ENCODE measurements at places on chromosomes 7 and 10. TPM values are rescaled to one million over a fixed set of nuclear protein-coding genes. Genes with fewer than 3 reads are reported as not detected.

DNA sequence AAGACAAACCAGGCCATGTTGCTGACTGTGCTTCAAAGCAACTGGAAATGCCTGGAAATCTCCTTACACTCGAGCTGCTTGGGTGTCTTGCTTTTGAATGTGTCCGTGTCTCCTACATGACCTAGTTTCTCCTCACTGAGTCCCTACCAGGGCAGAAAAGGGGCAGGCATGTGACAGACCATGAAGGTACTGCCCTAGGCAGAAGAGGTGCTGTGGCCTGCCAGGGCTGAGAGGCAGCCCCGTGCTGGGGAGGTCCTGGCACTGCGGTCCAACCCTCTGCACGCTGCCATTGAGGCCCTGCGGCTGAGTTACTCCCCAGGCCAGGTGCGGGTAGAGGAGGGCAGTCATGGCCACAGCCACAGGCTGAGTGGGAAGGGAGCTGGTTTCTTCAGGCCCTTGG, 159.3 kb downstream of the LYZL1 start:
- no peak for DNase-seq

DNA sequence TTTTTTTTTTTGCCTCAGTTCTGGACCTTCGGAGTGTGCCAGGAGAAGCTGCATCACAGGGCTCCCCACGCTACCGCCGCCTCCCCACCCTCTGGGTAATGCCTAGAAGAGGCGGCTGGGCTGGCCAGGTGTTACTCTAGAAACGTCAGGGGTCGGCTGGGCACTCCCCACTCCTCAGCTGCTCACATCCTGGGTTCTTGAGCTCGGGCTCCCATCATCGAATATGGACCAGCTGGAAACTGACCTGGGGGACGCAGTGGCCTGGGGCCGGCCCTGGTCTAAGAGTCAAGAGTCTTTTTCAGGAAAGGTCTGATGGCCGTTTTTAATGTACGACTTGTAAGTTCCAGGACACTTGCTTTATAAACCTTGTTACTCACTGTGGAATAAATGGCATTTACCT, 326.5 kb downstream of the WDR37 start:
- no peak for DNase-seq

DNA sequence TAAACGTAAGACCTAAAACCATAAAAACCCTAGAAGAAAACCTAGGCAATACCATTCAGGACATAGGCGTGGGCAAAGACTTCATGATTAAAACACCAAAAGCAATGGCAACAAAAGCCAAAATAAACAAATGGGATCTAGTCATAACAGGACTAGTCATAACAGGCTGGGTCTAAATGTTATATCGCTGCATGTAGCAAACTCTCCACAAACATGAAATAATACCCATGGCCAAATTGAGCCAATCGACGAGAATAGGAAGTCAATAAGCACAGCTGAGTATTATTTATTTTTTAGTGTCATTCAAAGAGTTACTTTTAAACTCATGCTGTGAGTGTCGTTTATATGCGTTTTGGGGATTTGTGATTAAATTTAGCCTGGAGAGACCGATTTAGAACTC, 225.1 kb downstream of the TFEC start:
- peak; percentile 85 for DNase-seq

DNA sequence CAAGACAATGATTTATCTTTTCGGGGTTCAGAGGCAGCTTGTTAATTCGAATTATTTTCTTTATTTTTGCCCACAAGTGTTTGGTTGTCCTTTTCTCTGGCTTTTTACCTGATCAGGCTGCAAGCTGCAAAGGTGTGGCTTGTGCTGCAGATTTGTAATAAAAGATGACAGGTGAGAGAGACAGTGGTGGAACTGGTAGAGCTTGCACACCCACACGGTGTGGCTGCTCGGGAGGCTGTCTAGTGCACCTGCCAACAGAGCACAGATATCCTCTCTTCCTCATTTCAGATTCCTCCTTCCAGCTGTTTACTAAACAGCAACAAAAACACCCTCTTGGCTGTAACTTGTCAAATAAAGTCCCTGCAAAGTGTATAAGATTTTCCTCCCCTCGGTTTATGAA, 9.2 kb downstream of the GJD4 start:
- DNase-seq: no peak

DNA sequence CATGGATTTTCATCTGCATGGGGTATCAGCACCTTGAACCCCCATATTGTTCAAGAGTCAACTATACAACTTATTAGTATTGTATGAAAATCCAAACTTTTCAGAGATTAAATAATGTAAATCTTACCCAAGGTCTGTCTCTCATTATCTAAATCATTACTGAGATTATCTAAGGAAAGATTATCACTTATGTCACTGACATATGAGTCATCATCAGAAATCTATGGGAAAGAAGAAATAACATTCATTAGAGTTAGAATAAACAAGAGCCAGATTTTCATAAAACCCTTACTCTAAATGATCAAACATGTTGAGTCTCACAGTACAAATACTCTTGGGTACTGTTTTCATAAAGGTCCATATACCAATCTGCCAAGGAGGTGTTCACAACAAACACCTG, 83.3 kb upstream of the GSDME start:
- DNase-seq: no peak

DNA sequence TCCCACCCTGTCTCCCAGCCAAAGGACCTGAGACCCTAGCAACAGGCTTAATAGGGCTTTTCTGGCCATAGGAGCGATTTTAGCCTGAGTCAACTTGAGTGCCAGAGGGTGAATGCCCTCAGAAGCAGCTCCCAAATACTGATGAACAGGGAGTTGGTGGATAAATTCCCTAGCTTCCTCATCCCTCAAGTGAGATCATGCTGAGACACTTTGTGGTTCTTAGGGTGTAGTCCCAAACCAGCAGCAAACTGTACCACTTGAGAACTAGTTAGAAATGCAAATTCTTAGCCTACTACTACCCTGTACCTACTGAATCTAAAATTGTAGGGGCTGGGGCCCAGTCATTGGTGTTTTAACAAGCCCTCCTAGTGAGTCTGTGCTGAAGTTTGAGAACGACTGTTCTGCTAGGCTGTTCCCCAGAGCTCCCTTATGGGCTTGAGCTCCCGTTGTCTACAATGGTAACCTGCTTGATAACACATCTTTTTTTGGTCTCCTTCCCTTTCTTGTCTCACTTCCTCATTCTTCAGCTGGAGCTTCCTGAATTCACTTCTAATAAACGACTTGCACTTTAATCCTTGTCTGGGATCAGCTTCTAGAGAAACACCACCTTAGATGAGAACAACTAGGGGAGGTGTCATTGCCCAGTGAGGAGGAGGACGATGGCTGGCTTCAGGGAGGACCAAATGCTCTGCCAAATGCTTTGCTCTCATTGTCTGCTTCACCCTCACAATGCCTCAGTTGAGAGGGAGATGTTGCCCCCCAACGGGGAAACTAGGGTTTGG, 18.2 kb upstream of the CDH23 start:
- peak; percentile 19 for DNase-seq

- no peak for DNase-seq
These were observed 144.5 kb downstream of the PTPRN2 start for GRCh38 chr7:158443014-158443687.

DNA sequence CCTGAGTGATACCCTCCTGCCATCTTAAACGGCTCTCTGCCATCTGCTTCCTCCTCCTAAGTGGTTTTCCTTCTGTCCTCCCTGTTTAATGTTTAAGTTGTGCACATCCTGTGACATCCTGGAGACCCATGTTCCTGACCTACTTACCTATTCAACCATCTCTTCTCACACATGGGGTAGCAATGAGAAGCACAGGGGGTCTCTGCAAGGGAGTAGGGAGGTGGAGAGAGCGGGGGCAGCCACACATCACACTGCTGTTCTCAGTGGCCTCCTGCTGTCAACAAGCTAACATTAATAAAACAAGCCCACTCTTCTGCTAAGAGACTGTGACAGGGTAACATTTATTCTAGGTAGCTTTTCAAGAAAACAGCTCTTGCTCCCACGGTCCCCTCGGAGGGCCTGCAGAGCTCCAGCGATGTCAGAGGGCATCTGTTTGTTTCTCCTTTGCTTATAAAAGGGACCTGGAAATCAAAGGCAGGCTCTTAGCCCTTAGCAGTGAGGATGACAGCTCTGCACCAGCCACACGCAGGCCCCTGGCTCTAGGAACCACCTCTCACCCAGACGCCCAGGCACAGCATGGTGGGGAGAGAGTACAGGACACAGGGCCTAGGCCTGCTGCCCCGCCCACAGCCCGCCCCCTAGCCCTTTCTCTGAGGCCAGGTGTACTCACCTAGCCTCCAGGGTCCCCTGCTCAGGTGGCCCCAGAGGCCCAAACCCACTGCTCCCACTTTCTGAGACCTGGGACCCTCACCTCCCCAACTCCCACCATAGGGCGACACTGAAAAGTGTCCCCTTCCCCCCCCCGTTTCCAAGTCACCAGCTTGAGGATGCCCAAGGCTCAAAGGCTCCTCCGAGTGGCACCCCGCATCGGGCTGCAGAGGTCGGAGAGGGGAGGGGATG, 943 bp upstream of the SLC18A2 start:
- DNase-seq: no peak

DNA sequence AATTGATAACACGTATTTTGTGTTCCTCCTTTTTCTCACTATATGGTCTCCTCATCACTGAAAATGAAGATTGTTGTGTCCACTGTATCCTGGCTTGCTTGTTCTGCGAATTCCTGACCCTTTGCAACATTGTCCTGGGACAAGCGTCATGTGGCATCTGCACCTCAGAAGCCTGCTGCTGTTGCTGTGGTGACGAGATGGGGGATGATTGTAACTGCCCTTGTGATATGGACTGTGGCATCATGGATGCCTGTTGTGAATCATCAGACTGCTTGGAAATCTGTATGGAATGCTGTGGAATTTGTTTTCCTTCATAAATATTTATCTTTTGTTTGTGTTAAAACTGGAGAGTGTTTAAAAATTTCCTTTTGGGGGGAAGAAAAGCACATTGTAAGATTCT, 93.7 kb downstream of the MDFIC start:
- DNase-seq: no peak

The MCM10 gene
- total RNA-seq: 0.38 TPM
